ENCODE measurements at places on chromosomes 12 and 14.
A peak's percentile ranks its signal among the peaks of the same experiment; 100 is the strongest.

DNA sequence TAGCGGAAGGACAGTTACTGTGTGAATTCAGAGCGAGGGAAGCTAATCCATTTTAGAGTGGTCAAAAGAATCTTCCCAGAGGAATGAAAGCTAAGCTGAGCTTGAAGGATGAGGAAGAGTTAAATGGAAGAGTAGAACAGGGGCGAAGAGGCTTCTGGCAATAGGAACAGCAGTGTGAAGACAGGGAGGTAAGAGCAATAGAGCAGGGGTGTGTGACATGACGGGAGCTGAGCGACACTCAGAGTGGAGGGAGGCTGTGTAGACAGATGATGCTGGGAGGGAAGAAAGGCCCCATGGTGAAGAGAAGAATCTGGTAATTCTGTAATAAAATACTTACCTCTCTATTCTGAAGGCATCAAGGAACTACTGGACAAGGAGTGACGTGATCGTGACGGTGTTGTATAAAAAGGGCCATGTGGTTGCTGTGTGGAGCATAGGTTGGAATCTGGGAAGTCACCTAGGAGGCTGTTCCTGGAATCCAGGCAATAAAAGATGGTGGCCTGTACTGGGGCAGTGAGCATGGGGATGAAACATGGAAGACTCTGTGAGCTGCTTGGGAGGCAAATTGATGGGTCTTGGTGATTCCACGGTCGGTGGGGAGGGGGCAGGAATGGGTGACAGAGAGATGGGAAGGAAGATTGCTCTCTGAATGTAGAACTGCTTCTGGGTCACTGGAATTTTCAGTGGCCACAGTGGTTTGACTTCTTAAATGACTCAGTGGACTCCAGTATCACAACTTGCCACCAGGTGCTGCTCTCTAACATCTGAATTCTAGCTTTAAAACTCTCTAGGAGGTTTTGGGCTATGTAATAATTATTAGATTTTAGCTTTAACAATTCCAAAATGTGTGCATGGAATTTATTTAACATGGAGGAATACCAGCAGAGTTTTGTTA is 164.1 kb downstream of the ATP23 start:
- no peak for DNase-seq

DNA sequence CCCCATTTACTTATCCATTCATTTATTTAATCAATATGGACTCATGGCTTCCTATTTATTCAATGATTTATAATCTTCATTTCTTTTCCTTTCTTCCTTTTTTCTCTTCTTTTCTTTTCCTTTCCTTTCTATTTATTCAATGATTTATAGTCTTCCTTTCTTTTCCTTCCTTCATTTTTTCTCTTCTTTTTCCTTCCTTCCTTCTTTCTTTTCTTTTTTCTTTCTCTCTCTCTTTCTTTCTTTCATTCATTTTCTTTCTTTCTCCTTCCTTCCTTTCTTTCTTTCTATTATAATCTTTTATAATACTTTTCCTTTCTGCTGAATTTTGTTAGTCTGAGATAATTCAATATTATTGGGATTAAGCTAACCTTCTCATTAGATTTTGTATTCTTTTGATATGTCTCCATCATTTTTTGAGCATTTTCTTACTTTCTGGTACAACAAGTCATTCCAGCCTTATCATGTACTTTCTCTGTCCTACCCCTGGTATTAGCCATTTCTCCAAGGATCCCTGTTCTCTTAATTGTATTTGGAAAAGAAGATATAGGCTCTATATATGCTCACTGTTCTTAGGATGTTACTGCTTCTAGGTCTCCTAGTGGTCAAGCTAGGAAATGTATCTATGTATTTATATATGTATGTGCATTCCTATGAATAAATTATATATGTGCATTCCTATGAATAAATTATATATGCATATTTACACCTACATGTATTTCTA is 12.1 kb downstream of the LACRT start:
- no peak for DNase-seq

DNA sequence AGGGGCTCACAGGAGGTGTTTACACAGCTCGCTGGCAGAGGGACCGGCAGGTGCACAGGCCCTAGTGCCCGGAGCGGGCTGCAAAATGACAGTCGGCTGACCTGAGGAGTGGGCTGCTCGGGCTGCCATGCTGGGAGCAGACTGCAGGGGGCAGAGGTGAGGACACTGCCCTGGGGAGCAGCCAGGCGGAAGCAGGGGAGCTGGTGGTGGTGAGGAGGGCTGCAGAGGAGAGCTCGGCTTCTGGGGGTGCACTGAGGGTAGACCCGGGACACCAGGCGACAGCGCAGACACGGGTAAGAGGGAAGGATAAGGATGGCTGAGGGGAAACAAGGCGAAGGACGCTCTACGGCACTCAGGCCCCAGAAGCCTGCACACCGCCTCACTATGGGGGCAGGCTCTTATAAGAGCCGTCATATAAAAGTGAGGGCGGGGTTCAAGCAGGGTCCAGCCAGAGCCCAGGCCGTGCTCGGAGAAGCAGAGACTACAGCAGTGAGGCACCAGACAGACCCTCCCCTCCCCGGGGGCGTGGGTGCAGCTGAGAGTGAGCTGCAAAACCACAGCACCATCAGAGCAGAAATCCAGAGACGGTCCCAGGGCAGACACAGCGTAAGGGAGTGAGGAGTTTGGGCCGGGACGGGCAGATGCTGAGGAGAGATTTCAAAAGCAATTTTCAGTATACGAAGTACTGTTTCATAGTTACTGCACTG is 62.5 kb downstream of the CCDC88C start:
- no peak for DNase-seq

DNA sequence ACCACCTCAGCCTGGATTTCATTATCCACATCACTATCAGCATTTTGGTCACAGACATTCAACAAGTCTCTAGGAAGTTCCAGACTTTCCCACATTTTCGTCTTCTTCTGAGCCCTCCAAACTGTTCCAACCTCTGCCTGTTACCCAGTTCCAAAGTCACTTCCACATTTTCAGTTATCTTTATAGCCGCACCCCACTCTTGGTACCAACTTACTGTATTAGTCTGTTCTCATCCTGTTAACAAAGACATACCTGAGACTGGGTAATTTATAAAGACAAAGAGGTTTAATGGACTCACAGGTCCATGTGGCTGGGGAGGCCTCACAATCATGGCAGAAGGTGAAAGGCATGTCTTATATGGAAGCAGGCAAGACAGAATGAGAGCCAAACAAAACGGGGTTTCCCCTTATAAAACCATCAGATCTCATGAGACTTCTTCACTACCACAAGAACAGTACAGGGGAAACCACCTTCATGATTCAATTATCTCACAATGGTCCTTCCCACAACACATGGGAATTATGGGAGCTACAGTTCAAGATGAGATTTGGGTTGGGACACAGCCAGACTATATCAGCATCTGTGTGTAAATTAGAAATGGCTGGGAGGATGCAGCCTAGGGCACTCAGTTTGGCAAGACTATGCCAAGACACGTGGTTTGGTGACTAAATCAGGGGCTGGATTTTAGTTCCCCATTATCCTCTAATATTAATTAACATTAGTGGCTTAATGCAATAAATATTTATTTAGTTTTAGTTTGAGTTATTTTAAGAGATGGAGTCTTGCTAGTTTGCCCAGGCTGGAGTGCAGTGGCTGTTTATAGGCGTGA is 16.2 kb upstream of the FUT8 start:
- no peak for DNase-seq

- DNase-seq: no peak
Observed at GRCh38 chr14:99357916-99358390, 86.0 kb upstream of the BCL11B start.

DNA sequence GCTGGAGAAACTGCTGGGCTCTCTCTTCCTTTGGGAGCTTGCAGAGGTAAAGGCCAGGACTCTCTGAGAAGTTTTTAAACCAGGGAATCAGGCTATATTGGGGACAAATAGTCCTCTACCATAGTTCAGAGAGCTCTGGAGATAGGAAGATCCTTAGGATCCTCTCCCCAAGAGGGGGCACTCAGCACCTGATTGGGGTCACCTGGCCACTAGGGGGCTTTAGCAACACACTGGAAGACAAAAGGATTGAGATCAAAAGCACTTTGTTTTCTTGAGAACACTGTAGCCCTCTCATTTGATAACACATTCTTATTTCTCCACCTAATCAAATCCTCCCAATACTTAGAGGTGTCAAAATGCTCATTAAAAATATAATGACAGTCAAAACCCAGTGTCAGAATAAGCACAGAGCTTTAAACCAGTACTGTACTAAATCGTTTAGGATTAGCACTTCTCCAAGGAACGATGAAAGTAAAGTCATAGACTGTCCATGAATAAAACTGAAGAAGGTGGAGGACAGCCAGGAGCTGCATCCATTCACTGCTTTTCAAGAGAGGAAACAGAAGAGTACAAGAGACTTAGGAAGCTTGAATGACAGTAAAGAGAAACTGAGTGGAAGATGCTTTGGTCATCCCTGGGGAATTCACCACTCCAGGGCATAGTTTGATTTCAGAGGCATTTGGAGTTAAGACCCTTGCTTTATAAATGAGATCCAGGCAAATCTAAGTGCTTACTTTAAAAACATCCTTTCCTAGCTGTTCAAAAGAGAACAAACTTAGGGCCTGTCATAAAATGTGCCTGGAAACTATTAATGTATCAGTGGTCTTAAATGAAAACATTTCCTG is 26.5 kb downstream of the BMP4 start:
- no peak for DNase-seq

DNA sequence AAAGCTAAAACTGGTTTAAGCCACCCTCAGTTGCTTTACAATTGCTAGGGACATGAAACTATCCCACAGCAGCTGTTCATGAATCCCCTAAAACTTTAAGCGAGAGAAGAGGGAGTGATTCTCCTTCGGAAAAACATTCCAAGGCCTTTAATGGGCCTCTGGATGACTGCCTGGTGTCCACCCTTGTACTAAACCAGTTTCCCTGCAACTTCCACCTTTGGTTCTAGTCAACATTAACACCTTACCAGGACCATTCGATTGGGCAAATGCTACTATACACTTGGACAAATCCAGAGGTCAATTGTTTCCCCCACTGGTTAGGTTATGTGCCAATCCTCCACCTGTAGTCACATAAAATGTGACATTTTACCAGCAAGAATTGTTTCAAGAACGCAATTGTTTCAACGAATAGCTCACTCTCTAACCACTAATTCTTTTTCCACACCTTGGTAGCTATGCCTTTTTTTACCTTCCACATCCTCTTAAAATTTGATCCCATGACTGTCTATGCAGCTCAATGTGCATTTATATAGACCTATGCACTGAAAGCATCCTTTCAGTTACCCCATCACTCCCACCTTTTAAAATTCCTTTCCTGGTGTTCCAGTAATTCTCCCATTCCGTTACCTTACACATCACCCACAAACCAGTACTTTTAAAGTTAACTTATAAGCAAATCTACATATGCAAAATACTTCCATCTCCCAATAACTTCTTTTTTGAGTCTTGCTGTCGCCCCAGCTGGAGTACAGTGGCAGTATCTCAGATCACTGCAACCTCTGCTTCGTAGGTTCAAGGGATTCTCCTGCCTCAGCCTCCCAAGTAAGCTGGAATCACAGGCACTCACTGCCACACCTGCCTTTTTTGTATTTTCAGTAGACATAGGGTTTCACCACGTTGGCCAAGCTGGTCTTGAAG is 3.6 kb downstream of the UBC start:
- no peak for DNase-seq

DNA sequence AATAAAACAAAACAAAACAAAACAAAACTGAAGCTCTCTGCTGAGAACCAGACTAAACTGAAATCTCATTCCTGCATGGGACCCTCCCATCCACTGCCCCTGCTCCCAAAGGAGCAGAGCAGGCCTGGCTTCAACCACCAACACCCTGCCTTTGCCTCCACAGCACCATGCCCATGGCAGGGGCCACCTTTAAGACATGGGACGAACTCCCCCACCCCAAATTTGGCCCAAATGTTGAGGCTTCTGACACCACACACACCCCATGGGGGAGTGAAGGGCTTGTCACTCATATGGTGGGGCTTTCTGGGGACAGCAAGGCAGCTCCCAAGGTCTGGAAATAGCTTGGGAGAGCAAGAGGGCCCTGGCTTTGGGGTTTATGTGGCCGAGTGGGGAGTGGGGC is 177.2 kb downstream of the KIF26A start:
- no peak for DNase-seq

- DNase-seq: no peak
Observed at GRCh38 chr12:75390156-75390898, 562 bp upstream of the GLIPR1L2 start.

- no peak for DNase-seq
Observed at GRCh38 chr14:82911930-82912329, 1378.3 kb upstream of the SEL1L start.

DNA sequence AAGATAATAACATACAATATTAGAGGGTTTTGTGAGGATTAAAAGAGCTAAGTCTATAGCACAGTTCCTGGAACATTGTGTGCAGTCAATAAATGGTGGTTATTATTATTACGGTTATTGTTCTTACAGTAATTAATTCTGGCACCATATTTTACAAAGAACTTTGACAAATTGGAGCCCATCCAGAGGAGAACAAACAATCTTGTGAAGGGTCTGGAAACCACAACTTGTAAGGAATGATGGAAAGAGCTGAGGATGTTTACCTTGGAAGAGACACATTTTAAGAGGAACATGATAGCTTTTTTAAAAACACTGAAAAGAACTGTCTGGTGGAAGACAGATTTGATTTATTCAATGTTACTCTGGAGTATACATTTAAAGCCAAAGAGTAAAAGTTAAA is 150.5 kb upstream of the KRR1 start:
- DNase-seq: no peak

DNA sequence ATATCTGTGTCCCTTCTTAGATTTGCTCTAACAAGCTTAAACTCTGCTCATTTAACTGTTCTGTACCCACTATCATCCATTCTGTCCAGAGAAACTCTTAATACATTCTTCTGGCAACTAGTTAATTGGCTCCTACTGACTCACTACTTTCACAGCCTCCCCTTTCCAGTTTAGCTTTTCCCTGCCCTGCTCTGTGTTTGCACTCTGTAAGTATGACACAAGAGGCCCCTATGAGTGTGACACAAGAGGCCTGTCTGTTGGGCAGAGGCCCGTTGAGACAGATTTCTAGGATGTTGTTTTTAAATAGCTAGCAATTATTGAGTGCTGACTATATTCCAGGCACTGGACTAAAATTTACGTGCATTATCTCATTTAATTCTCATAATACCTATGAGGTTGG is 246.0 kb upstream of the DAAM1 start:
- no peak for DNase-seq

- peak; percentile 20 for DNase-seq
Observed at GRCh38 chr12:122471324-122472226, 29.2 kb downstream of the ZCCHC8 start.

DNA sequence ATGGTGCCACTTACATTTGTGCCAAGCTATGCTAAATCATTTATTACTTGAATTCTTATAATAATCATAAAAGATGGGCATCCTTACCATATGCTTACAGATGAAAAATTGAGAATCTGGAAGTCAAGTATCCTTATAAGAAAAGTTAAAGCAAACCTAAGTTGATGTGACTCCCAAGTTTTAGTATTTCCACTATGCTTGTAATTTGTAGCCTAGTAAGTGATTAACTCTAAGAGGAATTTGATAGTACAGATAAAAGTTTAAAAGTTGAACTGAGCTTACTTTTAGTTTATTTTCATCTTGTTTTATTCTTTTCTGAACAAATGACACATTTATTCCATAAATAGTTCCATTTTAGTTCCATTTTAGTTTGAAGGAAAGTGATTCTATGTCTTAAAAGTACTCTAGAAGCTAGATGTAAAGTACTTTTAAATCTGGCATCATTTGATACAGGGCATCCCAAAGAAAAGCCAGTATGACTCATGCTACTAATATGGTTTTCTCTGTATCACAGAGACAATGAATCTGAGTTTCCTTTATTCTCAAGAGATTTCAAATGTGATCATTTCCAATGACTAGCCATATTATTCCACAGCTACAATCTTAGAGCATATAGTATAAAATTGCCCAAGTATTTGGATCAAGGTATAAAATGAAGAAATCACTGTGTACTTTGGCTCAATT is 596.0 kb downstream of the SLC16A7 start:
- no peak for DNase-seq
